ENCODE measurements at places on chromosomes 11 and 22. TPM values are rescaled to one million over a fixed set of nuclear protein-coding genes. Genes with fewer than 3 reads are reported as not detected.

FGF3 gene
- not detected for total RNA-seq

DNA sequence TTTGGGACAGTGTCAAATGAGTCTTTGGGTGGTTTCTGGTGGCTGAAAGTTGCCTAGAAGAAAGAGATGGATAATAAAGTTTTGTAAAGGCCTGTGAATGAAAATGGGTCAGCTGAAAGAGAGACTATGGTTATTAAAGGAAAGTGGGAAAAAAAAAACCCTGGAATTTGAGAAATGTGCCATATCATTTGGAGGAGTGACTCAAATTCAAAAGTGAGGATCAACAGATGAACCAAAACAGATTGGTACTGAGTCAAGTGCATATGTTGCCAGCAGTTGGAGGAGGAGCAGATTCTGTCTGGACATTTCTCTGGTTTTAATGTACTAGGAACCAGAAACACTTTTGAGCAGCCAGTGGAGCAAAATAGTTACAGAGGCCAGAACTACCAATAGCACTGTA is 339.8 kb downstream of the KCNA4 start:
- H3K4me1 ChIP-seq, result no peaks in the 10 kb centered on the region
- no peak overlapping the region for H3K4me3 ChIP-seq
- H3K27ac ChIP-seq, result no peak overlapping the region
- no peaks in the 10 kb centered on the region for H3K27me3 ChIP-seq
- no peaks in the 10 kb centered on the region for H3K36me3 ChIP-seq

OR51Q1 gene
- total RNA-seq, result not detected

CFAP300 gene
- 7.3 TPM for total RNA-seq

GRCh38 chr22:40116496-40117200 is 61.1 kb upstream of the TNRC6B start:
- DNase-seq, result no peak
- no peaks in the 10 kb centered on the region for H3K27me3 ChIP-seq

- peaks cover 29% of the 10 kb centered on the region for H3K4me1 ChIP-seq
- DNase-seq, result no peak
- H3K27me3 ChIP-seq, result no peaks in the 10 kb centered on the region
- no peak overlapping the region for H3K27ac ChIP-seq
- H3K4me3 ChIP-seq, result no peak overlapping the region
- no peaks in the 10 kb centered on the region for H3K36me3 ChIP-seq
Observed at GRCh38 chr22:27729246-27729645, 72.3 kb downstream of the MN1 start.

- H3K27ac ChIP-seq, result no peak overlapping the region
- DNase-seq, result no peak
- H3K4me3 ChIP-seq, result no peak overlapping the region
- H3K36me3 ChIP-seq, result no peaks in the 10 kb centered on the region
- no peaks in the 10 kb centered on the region for H3K4me1 ChIP-seq
Observed at GRCh38 chr11:34184505-34185015, 79.1 kb downstream of the NAT10 start.

DNA sequence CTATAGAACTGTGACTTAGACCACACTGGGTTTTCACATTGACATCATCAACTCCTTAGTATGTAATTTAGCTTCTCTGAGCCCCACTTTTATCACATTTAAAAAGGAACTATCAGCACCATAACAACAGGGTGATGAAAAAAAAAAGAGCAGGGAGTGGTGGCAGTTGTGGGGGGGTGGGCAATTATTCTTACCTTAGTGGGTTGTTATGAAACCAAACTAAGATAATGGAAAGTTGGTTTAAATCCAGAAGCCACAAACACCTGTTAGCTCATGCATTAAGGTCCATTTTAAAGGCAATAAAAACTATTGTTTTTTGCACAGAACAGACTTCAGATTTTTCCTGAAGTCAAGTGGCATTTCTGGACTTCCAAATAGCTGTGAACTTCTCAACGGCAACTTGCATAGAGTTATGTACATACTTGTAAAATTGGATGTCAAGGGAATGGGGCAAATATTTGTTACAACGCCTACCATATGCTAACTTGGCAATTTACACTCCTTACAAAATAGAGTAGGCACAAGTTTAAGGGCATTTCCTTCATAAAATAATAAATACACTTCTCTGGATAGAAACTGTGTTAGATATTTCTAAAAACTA is 793.6 kb downstream of the DLG2 start:
- no peak overlapping the region for H3K4me3 ChIP-seq
- DNase-seq, result no peak
- H3K27me3 ChIP-seq, result no peaks in the 10 kb centered on the region
- H3K27ac ChIP-seq, result no peak overlapping the region

DNA sequence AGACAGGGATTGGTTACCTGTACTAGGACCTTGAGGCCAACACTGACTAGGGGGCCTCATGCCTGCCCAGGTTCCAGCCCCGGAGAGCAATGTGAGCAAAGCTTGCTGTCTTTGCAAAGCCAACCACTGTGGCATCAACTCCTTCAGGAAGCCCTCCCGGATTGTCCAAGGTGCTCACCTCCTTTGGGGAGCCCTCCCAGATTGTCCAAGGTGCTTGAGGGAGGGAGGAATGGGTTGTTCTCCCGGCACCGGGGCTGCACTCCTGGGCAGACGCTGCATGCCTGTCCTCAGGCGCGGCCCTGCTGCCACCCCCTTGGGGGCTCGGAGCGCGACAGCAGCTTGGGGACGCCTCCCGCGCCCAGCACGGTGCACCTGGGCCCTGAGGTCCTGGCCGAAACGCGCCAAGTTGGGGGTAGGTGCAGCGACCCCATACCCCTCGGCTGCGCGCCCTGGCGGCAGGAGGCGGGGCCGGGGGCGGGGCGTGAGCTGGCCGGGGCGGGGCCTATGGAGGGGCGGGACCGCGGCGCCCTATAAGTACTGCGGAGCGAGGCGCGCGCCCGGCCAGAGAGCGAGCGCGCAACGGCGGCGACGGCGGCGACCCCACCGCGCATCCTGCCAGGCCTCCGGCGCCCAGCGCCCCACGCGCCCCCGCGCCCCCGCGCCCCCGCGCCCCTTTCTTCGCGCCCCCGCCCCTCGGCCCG is at the start of gene CD81:
TSS of gene CD81 (plus strand) at position 560 of the 701 bp plus-strand sequence. CDS start 240 bp downstream, outside the sequence.
- H3K36me3 ChIP-seq, result no peaks in the 10 kb centered on the region
- peak within 1 kb of the TSS; percentile 99 for H3K4me3 ChIP-seq
- no peaks in the 10 kb centered on the region for H3K27me3 ChIP-seq
- peaks cover 19% of the 10 kb centered on the region for H3K4me1 ChIP-seq
- peak; percentile 71 for DNase-seq

DNA sequence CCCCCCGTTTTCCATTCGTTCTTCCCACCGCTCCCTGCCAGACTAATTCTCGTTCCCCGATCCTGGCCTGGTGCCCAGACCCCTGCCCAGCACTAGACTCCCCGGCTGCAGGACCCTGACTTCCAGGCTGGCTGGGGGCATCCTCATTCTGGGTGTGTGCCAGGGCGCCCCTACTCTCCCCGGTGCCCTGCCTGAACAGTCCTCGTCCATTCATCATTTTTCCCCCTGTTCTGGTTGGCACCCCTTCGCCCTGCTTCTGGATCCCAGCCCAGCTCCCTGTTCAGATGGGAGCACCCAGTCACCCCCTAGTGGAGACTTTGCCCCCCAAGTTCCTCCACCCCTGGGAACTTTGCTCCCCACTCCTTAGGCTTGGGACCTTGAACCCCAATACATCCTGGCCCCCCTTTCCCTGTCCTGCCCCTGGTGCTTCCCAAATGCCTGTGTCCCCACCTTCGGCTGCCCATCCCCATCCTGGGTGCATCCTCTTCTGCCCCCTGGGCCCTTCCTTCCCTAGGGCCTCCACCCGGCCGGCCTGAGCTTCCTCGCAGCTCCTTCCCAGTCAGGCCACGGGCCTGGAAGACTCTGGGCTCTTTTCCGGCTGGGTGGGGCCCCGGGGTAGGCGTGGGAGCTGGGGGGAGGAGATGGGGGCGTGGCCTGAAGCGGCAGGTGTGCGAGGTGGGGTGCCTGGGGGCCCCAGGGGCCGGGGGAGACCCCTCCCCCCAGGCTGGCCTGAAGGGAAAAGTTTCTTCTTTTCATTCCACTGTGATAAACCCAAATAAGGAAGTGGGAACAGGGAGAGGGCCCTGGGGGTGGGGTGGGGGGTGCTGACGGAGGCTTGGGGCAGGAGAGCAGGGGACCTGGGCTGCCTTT is 908 bp downstream of the PLCB3 start:
- DNase-seq, result peak; percentile 81
- H3K4me3 ChIP-seq, result peak overlapping the region; percentile 91
- H3K27ac ChIP-seq, result peak overlapping the region; percentile 39
- H3K4me1 ChIP-seq, result peaks cover 11% of the 10 kb centered on the region

GRCh38 chr11:71459767-71460320 is 6.8 kb downstream of the NADSYN1 start:
- no peaks in the 10 kb centered on the region for H3K27me3 ChIP-seq
- no peaks in the 10 kb centered on the region for H3K4me1 ChIP-seq

DBX1 gene
- total RNA-seq, result not detected

DNA sequence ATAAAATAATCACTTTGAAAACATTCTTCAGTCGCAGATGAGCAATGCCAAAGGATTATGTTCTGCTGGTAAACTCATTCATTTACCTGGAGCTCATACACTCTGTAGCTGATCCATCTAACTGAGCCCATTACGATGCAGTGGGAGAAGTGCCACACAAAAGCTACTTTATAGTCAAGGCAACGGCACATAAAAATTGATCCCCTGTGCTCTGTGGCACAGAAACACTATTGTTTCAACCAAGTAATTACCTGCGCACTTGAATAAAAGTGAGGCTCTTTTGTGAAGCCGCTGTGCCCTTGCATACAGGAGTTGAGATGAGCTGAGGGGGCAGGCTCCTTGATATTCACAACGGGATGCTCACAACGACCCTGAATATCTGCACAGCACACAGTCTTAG is 7.2 kb downstream of the DKK3 start:
- H3K4me1 ChIP-seq, result peaks cover 31% of the 10 kb centered on the region
- no peak overlapping the region for H3K4me3 ChIP-seq
- H3K36me3 ChIP-seq, result no peaks in the 10 kb centered on the region
- no peaks in the 10 kb centered on the region for H3K27me3 ChIP-seq

- H3K4me1 ChIP-seq, result no peaks in the 10 kb centered on the region
- H3K27ac ChIP-seq, result no peak overlapping the region
- H3K27me3 ChIP-seq, result no peaks in the 10 kb centered on the region
- no peaks in the 10 kb centered on the region for H3K36me3 ChIP-seq
- DNase-seq, result no peak
- H3K4me3 ChIP-seq, result no peak overlapping the region
Observed at GRCh38 chr22:23012081-23012622, 58.2 kb upstream of the GNAZ start.

DNA sequence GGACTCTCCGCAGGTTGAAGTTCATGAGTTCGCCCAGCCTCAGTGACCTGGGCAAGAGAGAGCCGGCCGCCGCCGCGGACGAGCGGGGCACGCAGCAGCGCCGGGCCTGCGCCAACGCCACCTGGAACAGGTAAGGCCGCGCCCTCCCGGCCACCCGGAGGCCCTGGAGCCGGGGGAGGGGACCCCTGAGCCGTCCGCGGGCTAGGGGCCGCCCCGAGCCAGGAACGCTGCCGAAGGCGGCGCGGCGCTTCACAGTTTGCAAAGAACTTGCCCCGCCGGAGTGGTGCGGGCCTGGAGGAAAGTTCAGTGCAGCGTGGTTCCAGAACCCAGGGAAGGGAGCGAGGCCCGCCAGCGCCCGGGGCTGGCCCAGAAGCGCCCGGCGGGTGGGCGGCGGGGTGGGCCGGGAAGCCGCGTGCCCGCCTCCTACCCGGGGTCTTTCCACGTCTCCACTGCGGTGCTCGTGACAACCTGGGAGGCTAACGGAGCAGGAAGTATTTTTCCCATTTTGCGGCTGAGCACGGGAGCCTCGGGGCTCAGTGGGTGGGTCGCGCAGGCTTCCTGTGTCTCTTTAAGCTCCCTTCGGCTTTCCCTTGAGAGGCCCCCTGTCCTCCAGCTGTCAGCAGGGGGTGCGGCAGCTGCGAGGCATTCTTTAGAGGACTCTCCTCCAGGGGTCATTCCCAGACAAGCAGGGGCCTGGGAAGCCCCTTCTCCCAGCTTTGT is 635 bp downstream of the PRR5 start:
- DNase-seq, result peak; percentile 57
- H3K27ac ChIP-seq, result no peak overlapping the region
- H3K4me3 ChIP-seq, result peak overlapping the region; percentile 82
- peaks cover 32% of the 10 kb centered on the region for H3K4me1 ChIP-seq
- H3K27me3 ChIP-seq, result no peaks in the 10 kb centered on the region
- no peaks in the 10 kb centered on the region for H3K36me3 ChIP-seq

MN1 gene
- total RNA-seq, result 25.9 TPM

FAU gene
- 199 TPM for total RNA-seq

CCDC73 gene
- not detected for total RNA-seq

OR4D5 gene
- not detected for total RNA-seq

C11orf42 gene
- not detected for total RNA-seq

GRCh38 chr11:78022397-78023396 is at the start of gene KCTD14:
Gene KCTD14 (minus strand): TSS chr11:78023276. CDS start chr11:78023249, 27 bp downstream.
- peak within 1 kb of the TSS; percentile 64 for H3K4me3 ChIP-seq
- DNase-seq, result peak; percentile 34
- H3K27me3 ChIP-seq, result no peaks in the 10 kb centered on the region
- H3K4me1 ChIP-seq, result no peaks in the 10 kb centered on the region

DNA sequence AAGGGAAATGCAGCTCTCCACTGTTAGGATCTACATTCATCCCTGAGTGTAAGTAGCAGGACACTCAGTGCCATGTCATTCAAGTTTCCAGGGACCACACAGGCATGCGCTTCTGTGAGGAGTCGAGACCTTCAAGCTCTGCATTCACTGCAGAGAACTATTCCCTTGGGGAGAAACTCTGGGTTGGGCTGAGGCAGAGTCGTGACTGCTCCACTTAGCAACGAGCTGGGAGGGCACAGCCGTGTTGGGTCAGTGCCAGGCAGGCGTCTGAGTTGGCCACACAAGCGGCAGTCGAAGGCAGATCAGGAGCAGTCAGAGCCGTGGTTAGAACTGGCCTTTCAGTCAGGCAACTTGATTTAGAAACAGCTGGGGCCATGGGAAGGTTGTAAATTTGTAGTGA is 14.7 kb downstream of the MPEG1 start:
- H3K4me3 ChIP-seq, result no peak overlapping the region
- no peak overlapping the region for H3K27ac ChIP-seq
- DNase-seq, result peak; percentile 64
- H3K27me3 ChIP-seq, result peaks cover 8% of the 10 kb centered on the region

GRCh38 chr11:62000539-62001446 is 33.4 kb upstream of the FTH1 start:
- no peaks in the 10 kb centered on the region for H3K36me3 ChIP-seq
- no peak overlapping the region for H3K27ac ChIP-seq
- no peak for DNase-seq
- no peak overlapping the region for H3K4me3 ChIP-seq

GRCh38 chr22:46377525-46378425 is 42.3 kb downstream of the TRMU start:
- H3K27me3 ChIP-seq, result no peaks in the 10 kb centered on the region
- H3K4me1 ChIP-seq, result no peaks in the 10 kb centered on the region
- no peaks in the 10 kb centered on the region for H3K36me3 ChIP-seq
- H3K27ac ChIP-seq, result no peak overlapping the region
- peak; percentile 24 for DNase-seq
- H3K4me3 ChIP-seq, result no peak overlapping the region

DNA sequence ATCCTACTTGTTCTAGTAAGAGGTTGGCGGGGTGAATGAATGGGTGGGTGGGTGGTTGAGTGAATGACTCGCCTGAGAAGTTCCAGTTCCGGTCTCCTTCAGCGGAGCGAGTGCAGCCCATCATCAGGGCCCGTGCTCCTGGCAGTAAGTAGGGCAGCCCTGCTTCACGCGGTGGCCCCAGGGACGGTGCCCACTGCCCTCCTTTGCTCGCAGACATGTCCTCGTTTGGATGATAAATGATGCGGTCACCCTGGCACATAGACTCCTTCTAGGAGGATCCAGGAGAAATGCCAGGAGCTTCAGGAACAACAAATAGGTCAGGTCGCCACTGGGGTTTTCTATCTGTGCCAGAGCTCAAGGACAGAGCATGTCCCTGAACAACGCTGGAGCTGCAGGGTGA is 370.8 kb downstream of the CTTN start:
- H3K27ac ChIP-seq, result no peak overlapping the region
- H3K4me3 ChIP-seq, result no peak overlapping the region
- H3K4me1 ChIP-seq, result no peaks in the 10 kb centered on the region
- no peaks in the 10 kb centered on the region for H3K27me3 ChIP-seq
- no peak for DNase-seq

KIRREL3 gene
- total RNA-seq, result 31.1 TPM

USP35 gene
- 8.9 TPM for total RNA-seq

Data from GM23248 (cell line).